SHP77 treated with DMSO at 0.1 percent for 48 hours (cell line): ENCODE measurements at places on chromosomes 12 and 14.
A peak's percentile ranks its signal among the peaks of the same experiment; 100 is the strongest.

- no peak for DNase-seq
These were observed 358.0 kb downstream of the DAD1 start for GRCh38 chr14:22231018-22231417.

DNA sequence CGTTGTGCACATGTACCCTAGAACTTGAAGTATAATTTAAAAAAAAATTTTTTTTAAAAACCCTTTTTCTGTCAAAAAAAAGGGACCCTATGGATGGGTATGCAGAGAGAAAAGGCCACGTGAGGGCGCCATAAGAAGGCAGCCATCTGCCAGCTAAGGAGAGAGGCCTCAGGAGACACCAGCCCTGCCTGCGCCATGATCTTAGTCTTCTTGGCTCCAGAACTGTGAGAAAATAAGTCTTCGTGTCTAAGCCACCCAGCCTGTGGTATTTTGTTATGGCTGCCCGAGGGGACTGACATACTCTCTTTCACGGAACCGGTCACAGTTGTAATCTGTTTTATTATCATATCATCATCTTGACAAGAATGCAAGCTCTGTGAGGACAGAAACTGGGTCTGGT, 174.8 kb downstream of the EFCAB11 start:
- DNase-seq, result no peak

- no peak for DNase-seq
These were observed 38.6 kb downstream of the GRIN2B start for GRCh38 chr12:13942826-13943225.

DNA sequence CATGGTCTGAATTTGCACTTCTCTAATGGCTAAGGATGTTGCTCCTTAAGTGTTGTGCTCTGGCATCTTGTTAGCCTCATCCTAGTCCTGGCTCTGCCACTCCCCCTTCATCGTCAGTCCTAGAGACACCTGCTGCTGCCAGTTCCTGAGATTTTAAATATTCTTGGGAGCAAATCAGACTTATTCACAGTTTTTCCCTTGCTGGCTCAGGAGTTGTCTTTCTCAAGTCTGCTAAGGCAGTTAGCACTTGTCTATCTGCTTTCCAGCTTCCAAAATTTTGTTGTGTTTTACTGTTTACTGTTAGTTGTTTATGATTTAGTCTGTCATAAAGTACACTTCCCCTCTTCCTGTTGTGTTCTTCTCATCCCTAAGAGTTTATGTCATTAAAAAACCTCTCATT, 201.0 kb downstream of the KIF26A start:
- no peak for DNase-seq

- DNase-seq, result no peak
These were observed 214.2 kb downstream of the CACNA1C start for GRCh38 chr12:2266666-2267620.

- DNase-seq, result no peak
These were observed 32.4 kb downstream of the PLEKHG7 start for GRCh38 chr12:92735131-92735721.

DNA sequence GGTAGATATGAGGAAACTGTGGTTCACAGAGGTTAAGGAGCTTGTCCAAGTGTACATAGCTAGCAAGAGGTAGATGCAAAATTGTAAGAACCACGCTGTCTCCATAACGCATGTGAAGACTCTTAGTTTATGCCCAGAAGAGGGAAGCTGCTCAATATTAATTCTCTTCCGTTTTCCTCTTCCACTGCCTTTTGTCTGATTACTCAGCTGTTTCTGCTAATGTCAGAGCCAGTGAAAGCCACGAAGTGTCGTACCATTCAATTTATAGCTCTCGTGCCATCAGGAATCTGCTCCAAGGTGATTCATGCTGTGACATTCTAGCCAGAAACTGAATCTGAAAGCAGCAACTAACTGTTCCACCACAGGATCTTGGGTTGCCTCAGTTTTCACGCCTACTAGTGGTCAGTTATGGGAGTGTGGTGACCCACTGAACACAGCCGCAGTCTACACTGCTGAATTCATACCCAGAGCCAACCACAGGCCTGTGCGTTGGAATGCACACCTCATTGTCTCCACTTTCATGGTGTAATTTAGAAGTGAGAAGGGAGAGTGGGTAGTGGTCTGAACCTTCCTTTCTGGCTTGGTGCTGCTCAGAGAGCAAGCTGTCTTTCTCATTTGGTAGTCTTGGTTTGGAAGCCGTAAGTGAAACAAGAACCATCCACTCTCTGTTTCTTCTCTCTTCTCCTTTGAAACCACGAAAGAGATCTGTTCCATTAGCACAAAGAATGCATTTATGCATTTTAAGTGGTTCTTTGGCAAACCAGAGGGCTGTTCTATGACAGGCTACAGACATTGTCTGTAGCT, 74.2 kb upstream of the NAP1L1 start:
- peak; percentile 18 for DNase-seq

GRCh38 chr12:66714709-66715108, 35.8 kb upstream of the GRIP1 start:
- no peak for DNase-seq

GRCh38 chr14:67068251-67068650, 121.0 kb upstream of the GARIN2 start:
- DNase-seq, result no peak

DNA sequence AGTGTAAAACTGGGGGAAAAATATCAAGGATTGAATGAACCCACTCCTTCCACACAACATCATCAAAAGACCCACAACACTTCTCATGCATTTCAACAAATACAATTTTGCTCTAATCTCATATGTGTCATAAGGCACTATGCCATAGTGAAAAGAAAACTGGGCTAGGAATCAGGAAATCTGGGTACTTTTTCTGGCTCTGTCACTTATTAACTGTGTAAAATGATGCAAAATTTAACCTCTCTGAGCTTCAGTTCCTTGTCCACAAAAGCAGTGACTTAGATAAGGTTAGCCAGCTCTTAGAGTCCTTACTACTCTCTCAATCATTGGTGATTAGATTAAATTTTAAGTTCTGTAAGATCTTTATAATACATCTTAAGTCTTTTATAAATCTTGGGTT, 250.5 kb upstream of the SOX5 start:
- no peak for DNase-seq

GRCh38 chr14:95272057-95272456, 47.7 kb downstream of the CLMN start:
- DNase-seq, result no peak

DNA sequence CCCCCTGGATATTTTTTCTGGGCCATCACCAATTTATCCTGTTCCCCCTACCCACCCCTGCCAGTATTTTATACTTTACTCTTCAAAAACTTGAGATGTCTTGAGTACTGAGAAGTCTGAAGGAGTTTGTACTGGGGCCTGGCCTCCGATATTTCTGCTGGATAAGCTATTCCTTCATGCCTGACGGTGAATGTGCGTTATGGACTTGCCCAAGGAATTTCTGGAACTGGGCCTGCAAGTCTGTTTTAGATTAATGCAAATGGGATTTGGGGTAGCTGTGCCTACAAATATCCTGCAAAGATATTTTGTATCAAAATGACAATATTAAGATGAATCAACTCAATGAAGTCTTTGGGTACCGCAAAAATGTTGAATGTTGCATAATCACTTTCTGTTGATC, at the start of gene PTCSC3:
Gene PTCSC3 (minus strand): TSS at position 199 of the 400 bp plus-strand sequence.
- no peak for DNase-seq

DNA sequence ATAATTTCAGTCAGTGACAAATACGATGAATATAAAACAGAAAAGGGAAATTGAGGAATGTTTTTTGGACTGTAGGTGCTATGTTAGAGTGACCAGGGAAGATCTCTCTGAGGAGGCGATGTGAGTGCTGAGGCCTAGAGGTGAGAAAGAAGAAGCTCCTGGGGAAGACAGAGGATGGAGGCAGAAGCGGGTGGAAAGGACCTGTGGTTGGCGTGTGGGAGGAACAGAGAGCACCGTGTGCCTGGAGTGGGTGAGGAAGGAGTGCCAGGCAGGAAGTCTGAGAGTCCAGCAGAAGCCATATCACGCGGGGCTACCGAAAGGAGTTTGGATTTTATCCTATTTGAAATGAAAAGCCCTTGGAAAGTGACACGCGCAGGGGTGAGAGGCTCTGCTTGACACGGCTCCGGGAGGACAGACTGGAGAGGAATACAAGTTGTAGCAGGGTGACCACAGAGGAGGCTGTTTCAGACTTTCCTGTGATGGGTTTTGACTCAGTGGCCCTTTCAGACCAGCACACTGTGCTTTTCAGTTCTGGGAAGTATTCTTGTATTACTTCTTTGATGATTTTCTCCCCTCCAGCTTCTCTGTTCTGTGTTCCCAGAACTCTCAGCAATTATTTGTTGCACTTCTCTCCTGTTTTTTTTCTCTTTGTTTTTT, 96.9 kb downstream of the VRK1 start:
- no peak for DNase-seq

DNA sequence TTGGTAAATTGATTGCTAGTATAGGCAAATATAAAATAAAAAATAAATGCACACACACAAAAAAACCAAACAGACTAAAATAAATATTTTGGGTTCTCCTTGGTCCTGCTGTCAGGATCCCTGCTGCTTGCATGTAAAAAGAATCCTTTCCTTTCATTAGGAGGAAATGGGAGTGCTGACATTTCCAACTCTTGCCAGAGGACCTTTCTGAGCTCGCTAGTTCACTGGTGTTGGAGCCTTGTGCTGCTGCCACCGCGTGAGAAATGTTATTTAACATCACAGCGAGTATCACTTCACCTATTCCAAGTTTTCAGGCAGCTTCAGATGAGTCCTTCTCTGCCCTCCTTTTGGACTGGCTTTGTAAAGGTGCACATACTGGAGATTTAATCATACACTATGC, 358.9 kb downstream of the NPAS3 start:
- DNase-seq, result no peak

DNA sequence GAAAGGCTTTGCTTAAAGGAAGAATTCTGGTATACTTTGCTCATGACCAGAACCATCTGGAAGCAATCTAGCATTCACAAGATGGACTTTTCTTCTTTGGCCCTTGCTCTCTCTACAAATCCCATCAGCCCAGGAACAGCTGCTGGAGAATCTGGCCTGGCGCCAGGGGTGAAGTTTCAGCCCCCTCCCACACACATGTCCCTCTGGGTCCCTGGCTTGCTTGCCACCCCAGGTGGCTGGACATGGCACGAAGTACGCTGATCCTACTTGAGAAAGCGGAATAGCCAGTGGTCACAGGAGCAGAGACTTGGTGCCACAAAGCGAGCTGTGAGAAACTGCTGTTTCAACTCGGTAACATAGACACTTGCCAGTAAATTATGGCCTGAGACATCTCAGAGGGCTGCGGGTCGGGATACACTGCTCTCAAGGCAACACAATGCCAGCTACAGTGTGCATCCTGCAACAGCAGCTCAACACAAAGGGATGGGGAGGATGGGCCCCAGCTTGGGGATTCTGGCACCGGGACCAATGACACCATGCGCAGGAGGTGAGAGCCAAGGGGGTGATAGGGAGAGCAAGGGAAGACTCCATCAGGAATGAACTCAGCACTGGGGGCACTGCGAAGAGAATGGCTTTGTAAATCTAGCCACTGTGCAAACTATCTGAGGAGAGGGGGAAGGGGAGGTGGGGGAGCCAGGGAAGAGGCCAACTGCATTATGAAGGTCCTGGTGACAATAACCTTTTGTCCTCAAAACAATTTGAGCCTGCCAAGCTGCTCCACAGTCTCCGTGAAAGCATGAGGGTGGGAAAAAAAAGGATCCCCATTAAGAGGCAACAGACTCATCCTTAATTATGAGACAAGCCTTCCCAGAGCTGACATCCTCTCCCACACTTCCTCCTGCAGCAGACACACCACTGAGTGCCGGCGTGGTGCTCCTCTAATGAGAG, 219.9 kb downstream of the PPM1H start:
- DNase-seq, result no peak

GRCh38 chr12:30219047-30219446, 435.3 kb upstream of the TMTC1 start:
- no peak for DNase-seq

DNA sequence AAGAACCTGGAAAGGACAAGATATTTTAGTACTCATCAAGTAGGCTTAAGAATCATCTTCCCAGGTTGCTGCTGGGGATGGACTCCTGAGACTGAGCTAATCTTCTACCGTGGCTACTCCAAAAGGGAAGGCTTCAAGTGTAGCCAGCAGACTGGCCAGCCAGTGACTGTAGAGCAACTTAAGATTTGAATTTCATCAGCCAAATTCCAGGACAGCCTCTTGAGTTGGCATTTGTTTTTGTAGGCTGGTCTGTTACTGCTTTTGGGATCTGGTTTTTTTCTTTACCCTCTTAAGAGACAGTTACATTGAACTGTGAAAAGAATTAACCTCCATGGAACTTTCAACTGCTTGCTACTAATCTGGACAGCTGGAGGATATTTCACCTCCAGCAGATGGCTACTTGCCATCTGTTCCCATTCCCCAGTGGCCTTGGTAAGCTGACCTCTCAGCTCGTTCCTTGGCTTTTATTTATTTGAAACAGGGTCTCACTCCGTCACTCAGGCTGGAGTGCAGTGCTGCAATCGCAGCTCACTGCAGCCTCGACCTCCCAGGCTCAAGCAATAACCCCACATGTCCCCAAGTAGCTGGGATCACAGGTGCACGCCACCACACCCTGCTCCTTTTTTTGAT, 20.7 kb downstream of the VTI1B start:
- no peak for DNase-seq
